Dorsolateral prefrontal cortex (tissue), 122 donors: ENCODE measurements at places on chromosomes 1 and 21.

GRCh38 chr1:62481681-62482080, 44.8 kb downstream of the USP1 start:
- no peak for DNase-seq

DNA sequence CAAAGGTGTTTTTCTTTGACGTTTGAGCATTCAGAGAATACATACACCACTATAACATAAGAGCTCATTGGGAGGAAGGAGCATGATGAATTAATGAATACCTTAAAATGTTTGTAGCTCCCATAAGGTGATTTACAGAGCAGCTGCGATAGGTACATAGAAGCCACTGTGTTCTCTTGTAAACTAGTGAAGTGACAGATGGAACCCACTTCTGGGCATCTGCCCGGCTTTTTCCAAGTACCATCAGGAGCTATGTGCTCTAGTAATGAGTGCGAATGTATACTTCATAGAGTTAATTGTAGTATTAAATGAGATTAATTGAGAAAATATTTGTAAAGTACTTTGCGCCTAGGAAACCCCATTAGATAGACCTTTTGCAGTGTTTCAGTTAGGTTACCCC, 48.4 kb downstream of the HENMT1 start:
- no peak for DNase-seq

DNA sequence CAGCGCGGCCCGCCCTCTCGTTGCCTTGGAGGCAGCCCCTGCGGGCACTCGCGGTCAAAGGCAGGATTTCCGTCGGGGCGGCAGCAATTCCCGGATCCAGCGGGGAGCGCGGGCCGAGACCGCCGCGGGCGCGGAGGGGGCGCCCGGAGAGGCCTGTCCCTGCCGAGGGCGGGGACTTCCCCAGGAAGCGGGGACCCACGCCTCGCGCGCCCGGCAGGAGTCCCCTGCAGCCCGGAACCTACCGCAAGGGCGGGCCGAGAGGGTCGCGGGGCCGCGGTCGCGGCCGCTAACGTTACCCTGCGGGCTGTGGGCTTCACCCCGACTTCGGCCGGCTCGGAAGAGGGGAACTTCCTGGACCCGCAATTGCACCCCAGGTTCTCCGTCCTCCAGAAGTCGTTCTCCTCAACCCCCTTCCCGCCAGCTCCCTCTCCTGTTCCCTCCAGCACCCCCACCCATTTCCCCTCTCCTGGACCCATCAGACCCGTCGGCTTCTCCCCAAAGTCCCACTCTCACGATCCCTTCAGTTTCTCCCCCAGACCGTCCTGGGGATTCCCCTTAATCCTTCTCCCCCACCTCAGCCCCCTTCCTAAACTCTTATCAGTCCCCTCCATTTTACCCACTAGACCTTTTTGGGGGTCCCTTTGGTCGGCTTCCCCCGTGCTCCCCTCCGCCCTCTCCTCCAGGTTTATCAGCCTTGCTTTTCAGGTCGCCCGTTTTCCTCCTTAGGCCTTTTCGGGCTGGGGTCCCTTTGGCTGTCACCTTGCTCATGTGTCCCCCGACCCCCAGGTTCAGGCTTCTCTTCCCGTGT, 604 bp downstream of the FGR start:
- no peak for DNase-seq

- DNase-seq: no peak
Observed at GRCh38 chr1:85378534-85378933, 86.4 kb downstream of the DDAH1 start.

DNA sequence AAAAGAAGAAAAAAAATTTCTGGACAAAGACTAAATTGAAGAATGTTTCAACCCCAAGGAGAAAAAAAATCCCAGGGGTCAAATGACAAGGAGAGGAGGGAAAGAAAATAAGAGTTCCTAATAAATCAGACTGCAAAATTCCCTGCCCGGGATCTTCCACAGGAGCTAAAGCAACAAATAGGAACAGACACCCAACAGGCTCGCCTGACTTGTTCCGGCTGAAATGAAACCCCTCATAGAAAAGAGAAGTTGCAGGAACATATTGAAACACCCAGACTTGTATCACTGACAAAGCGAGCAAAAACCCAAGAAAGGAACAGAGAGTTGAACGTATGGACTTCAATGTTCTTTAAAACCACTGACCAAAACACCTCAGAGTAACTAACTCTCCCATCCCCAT, 123.0 kb downstream of the TIAM1 start:
- DNase-seq: no peak

- no peak for DNase-seq
Observed at GRCh38 chr1:18747671-18748070, 111.8 kb downstream of the TAS1R2 start.

GRCh38 chr1:100350787-100351094, 1.6 kb upstream of the CDC14A start:
- DNase-seq: no peak

GRCh38 chr1:23221107-23221506, 3.8 kb upstream of the HTR1D start:
- DNase-seq: no peak

DNA sequence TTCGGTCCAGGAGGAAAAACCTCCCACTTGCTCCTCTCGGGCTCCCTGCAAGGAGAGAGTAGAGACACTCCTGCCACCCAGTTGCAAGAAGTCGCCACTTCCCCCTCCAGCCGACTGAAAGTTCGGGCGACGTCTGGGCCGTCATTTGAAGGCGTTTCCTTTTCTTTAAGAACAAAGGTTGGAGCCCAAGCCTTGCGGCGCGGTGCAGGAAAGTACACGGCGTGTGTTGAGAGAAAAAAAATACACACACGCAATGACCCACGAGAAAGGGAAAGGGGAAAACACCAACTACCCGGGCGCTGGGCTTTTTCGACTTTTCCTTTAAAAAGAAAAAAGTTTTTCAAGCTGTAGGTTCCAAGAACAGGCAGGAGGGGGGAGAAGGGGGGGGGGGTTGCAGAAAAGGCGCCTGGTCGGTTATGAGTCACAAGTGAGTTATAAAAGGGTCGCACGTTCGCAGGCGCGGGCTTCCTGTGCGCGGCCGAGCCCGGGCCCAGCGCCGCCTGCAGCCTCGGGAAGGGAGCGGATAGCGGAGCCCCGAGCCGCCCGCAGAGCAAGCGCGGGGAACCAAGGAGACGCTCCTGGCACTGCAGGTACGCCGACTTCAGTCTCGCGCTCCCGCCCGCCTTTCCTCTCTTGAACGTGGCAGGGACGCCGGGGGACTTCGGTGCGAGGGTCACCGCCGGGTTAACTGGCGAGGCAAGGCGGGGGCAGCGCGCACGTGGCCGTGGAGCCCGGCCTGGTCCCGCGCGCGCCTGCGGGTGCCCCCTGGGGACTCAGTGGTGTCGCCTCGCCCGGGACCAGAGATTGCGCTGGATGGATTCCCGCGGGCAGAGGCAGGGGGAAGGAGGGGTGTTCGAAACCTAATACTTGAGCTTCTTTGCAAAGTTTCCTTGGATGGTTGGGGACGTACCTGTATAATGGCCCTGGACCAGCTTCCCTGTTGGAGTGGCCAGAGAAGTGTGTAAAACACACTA, 45.3 kb downstream of the MRPL39 start:
- DNase-seq: no peak

- no peak for DNase-seq
Observed at GRCh38 chr1:240478536-240478935, 133.4 kb downstream of the GREM2 start.

- no peak for DNase-seq
Observed at GRCh38 chr1:148307583-148308185, 155.6 kb upstream of the NBPF11 start.

- no peak for DNase-seq
Observed at GRCh38 chr21:45154511-45155508, 80.4 kb downstream of the ADARB1 start.

DNA sequence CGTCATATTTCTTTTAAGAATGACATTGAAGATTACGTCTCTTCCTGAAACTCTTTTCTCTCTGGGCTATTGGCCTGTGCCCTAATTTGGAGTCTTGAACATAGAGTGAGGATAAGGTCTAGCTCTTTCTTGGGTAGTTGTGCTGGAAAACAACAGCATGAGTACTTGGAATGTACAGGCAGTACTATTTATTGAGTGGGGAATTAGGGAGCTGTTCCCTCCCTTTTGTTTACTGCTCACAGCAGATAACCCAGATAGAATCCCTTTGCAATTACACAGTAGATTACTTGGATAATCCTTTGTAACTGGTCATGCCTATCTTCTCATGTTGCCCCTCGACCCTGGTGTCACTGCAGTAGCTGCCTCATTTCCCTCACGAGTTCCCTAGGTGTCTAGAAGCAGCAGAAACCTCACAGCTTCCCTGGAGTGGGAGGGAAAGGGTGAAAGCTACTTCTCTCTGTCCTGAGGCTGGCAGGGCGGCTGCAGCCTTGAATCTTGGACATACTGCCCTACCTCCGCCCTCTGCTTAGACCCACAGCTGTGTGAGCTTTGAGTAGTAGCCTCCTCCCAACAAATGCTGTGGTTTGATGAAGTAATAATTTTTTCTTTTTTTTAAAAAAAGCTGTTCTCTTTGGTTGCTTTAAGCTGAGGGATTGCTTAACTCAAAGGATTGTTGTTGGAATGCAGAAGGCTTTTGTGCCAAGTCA, 70.6 kb downstream of the FGGY start:
- no peak for DNase-seq

DNA sequence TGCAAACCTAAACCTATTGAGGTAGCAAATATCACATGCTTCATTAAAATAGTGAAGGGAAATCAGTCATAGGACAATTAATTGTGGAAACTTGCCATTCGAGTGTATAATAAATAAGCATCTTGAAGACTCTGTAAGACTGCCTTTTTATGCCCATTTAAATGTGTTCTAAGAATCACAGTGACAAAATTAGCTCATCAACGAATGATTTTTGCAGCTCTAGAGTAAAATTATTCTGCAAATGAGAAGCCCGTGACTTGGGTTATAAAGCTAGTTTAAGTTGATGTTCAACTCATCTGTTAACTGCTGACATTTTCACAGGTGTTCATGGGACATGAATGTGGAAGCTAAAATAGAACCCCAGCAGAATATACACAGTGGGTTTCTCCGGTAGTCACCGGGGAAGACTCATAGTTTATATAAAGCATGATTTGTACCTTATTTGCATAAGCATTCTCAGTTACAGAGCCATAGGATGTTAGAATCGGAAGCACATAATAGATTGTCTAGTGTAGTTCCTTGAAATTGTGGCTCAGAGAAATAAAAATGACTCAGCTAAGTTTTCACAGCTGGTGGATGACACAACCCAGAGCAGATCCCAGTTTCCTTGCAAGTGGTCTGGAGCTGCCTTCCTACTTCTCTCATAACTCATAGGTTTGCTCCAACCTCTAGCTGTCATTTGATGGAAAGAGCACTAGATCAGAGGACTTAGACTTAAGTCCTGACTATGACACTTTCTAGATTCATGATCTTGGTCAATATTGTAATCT, 107.3 kb downstream of the UCHL5 start:
- DNase-seq: no peak

GRCh38 chr1:236400061-236400603, 6.0 kb downstream of the EDARADD start:
- no peak for DNase-seq

GRCh38 chr1:111878649-111879048, 110.8 kb downstream of the KCND3 start:
- DNase-seq: no peak

- DNase-seq: no peak
Observed at GRCh38 chr1:246417813-246418564, 89.1 kb downstream of the SMYD3 start.

DNA sequence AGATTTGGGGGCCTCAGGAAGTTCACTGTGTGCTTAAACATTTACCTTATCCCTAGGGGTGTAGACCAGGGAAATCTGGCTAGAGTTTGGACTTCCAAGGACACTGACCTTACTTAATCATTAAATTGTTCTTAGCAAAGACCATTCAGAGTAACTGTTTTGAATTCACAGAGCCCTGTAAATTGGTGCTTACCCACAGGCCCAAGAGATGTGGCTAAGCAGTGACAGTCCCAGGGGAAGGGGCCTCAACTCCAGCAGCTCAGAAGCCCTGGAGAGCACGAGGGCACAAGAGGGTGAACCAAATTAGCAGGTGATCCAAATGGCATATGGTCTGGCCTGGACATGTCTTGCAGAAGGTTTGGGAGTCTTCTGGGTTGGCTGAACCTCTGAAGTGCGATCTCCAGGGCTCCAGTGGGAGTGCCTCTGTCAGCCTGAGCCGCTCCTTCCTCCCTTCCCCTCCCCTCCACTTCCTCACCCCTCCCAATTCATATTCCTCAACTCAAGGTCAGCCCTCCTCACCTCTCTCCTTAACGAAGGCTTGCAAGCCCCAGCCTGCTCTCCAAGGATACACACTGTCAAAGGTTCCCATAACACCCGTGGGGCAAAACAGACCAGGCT, 4.3 kb downstream of the PAQR7 start:
- peak; percentile 11 for DNase-seq

DNA sequence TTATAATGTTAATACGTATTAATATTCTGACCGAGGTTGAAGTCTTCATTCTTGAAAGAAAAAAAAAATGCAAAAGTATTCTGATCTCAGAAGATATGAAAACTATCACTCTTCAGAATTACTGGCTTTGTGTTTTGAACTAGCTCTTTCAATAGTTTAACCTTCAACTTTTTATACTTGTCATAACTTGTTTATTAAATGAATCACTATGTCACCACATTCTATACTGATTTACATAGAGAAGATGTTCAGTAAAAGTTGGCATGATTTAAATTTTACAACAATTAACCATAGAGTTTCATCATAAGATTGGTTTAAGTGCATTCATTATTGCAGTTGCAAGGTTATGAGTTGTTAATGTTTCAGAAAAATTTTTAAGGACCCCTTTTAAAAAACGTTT, 57.3 kb downstream of the HS2ST1 start:
- no peak for DNase-seq

DNA sequence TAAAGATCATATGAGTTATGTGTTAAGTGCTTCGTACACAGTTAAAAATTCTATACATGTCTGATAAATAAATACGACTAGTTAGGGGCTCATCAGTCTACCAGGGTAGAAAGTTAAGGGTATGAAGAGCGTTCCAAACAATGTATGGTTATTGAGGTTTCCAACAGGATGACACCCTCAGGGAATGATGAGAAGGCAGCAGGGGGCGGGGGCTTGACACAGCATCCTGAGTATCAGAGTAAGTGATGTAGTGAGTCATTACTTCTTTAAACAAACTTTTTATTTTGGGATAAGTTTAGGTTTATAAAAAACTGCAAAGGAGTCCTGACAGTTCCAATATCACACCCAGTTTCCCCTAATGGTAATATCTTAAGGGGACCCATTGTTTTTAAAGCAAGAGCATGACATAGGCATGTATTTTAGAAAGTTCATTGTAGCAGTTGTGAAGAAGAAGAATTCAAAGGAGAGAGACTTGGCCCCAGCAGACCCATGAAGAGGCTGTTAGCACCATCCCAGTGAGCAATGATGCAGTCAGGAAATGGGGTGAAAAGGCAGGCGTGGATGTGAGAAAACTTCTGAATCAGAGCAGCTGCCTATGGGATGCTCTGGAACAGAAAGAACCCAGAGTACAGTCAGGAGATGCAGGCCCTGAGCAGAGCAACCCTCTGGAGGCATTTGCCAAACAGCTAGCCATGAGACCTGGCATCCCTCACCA, 15.0 kb upstream of the PSMB2 start:
- no peak for DNase-seq

DNA sequence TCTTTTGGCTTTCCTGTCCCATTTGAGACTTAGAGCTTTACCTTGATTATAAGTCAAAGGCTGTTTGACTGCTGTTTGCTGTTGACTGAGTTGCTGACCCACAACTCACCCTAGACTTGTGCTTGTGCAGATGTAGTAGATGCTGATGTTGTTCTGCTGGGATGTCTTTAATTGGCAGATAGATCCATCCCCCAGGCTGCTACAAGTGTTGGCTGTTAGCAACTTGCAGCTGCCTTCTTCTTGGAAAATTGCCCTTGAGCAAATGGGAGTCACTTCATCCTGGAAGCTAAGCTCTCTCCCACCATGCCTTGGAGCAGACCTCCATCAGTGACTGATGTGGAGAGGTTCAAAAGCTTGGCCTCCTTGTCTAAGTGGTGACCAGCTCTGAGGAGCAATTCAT, 139.3 kb upstream of the KIAA0040 start:
- no peak for DNase-seq
